Type B pancreatic cell (in vitro differentiated cells): ENCODE measurements at places on chromosomes 7 and 10. TPM values are rescaled to one million over a fixed set of nuclear protein-coding genes. Genes with fewer than 3 reads are reported as not detected.

DNA sequence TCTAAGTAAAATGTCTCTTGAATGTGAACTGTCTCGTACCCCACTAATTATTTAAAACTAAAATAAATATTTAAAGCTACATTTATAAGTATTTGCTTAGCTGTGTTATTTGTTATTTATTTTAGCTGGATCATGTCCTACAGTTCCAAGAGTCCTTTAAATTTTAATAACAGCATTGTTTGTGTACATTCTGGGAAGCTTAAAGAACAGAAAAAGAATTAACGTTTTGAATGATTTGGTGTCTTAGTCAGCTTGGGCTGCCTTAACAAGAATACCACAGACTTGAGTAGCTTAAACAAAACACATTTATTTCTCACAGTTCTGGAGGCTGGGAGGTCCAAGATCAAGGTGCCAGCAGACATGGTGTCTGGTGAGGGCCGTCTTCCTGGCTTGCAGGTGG, 107.4 kb downstream of the ITIH5 start:
- DNase-seq, result no peak

The FGFR2 gene
- total RNA-seq, result 68.8 and 173 TPM in 2 replicates

GRCh38 chr10:80596391-80597257, 58.9 kb downstream of the SH2D4B start:
- no peak for DNase-seq

DNA sequence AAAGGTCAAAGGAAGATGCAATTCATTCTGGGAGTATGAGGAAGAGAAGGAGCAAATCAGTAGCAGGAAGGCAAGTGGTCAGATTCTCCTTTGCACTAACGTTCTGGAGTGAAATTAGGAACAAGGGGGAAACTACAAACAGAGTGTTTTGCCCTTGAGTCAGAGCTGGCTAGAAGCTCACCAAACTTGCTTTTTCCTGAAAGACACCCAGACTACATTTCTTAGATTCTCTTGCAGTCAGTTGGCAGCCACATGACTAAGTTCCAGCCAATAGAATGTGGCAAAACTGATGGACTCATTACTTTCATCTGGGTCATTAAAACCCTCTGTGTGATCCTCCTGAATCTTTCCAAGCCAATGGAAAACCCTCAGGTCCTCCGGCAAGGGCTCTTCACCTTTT, 18.6 kb upstream of the DLX5 start:
- no peak for DNase-seq

- no peak for DNase-seq
These were observed 27.7 kb upstream of the CSGALNACT2 start for GRCh38 chr10:43110338-43111071.

- no peak for DNase-seq
These were observed 25.0 kb downstream of the ZPBP start for GRCh38 chr7:50068026-50068425.

DNA sequence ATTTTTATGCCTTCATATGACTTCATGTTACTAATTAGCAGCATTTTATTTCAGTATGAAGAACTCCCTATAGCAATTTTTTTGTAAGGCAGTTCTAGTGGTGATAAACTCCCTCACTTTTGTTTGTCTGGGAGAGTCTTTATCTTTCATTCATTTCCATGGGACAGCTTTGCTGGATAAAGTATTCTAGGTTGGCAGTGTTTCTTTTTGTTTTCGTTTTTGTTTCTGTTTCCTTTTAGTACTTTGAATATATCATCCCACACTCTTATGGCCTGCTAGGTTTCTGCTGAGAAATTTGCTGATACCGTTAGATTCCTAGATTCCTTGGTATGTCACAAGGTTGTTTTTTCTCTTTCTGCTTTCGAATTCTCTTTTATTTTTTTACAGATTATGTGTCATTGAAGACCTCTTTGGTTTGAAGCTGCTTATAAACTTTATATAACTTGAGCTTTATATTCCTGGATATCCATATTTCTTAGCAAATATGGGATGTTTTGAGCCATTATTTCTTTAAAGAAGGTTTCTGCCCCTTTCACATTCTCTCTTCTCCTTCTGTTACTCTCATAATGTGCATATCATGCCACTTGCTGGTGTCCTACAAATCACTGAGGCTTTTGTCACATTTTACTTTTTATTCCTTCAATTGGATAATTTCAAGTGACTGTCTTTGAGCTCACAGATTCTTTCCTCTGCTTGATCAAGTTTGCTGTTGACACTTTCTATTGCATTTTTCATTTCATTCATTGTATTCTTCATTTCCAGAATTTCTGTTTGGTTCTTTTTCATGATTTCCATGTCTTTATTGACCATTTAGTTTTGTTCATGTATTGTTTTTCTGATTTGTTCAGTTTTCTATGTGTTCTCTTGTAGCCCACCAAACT, 28.9 kb upstream of the AHR start:
- no peak for DNase-seq

DNA sequence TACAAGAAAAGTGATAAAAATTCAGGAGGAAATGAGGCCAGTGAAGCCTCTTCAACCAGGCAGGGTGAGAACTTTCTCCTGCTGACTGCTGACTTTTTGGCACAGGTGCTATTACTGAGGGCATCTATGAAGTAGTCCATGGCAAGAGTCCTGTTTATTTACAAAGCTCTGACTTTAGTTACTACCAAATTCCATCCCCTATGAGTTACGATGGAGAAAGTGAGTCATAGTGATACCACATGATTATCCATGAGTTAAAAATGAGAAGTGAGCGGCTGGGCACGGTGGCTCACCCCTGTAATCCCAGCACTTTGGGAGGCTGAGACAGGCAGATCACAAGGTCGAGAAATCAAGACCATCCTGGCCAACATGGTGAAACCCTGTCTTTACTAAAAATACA, 19.9 kb downstream of the CCDC3 start:
- no peak for DNase-seq

The NACAD gene
- 7.3 and 12.5 TPM in 2 replicates for total RNA-seq

- DNase-seq, result no peak
These were observed 18.0 kb upstream of the TBXAS1 start for GRCh38 chr7:139811066-139811465.
